Natural killer cell treated with Interleukin-12 subunit alpha and Interleukin-12 subunit beta and Interleukin-15 and Interleukin-18, amount 100 ng/mL, for 72 hours (primary cell): ENCODE measurements at places on chromosomes 11 and 22.

GRCh38 chr11:44658506-44658850, 68.3 kb upstream of the TSPAN18 start:
- no peak for DNase-seq

- no peak for DNase-seq
Observed at GRCh38 chr11:42571878-42572610, 739.8 kb upstream of the API5 start.

GRCh38 chr11:15965562-15966250, 390.6 kb downstream of the SOX6 start:
- no peak for DNase-seq

GRCh38 chr11:92790366-92790765, 179.1 kb upstream of the MTNR1B start:
- DNase-seq: no peak

GRCh38 chr11:79762279-79762921, 321.6 kb upstream of the TENM4 start:
- DNase-seq: no peak

GRCh38 chr11:18748766-18749365, 22.9 kb upstream of the IGSF22 start:
- no peak for DNase-seq

GRCh38 chr11:72430741-72431570, 3.4 kb downstream of the CLPB start:
- DNase-seq: no peak

GRCh38 chr11:65530157-65530496, 5.2 kb downstream of the SCYL1 start:
- no peak for DNase-seq

- DNase-seq: no peak
Observed at GRCh38 chr22:48276994-48277867, 1514.8 kb downstream of the TBC1D22A start.

GRCh38 chr11:5547982-5548381, 358 bp downstream of the OR52H1 start:
- no peak for DNase-seq

DNA sequence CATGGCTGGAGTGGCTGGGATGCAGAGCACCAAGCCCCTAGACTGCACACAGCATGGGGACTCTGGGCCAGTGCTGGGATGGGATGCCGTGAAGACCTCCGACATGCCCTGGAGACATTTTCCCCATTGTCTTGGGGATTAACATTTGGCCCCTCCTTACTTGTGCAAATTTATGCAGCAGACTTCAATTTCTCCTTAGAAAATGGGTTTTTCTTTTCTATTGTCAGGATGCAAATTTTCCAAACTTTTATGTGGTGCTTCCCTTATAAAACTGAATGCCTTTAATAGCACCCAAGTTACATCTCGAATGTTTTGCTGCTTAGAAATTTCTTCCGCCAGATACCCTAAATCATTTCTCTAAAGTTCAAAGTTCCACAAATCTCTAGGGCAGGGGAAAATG, 29.2 kb downstream of the RSF1 start:
- DNase-seq: no peak

DNA sequence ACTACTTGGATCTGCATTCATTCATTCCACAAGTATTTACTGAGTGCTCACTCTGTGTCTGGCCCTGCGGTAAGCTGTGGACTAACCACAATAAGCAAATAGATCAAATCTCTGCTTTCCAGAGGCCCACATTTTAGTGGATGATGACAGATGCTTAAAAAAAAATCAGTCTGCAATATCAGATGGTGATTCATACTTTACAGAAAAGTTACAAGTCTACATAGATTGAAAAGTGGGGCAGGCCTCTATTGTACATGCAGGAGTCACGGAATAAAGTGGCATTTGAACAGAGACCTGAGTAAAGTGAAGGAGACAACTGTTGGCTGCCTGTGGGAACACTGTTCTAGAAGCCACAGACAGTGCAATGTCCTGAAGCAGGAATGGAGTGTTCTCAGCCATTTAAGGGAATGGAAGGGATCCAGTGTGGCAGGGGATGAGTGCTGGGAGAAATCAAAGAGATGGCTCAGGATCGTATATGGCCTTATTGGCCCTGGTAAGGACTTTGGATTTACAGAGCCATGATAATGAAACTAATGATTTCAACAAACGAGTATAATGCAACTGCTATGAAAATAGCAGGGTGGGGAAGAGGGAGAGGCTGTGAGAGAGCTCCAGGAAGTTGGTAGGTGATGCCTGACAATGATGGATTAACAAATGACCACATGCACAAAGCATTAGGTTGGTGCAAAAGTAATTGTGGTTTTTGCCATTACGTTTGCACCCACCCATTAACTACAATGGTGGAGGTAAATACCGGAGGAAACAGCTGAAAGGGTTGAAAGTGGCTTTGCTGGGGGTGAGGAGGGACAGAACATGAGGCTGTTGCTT, 31.1 kb downstream of the TMEM45B start:
- DNase-seq: no peak

DNA sequence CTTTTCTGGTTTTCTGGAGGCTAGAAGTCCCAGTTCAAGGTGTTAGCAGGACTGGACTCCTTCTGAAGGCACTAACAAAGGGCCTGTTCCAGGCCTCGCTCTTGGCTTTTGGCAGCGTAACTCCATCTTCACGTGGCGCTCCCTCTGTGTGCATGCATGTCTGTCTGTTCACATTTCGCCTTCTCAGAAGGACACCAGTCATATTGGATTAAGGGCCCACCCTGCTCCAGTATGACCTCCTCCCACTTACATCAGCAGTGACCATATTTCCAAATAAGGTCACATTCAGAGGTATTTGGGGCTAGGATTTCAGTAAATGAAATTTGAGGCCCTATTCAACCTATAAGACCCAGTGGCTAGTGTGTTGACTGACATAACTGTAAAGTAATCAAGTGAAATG, 20.0 kb downstream of the APLP2 start:
- DNase-seq: no peak

- peak; percentile 75 for DNase-seq
Observed at GRCh38 chr11:1574238-1574932, 2.3 kb upstream of the DUSP8 start.

DNA sequence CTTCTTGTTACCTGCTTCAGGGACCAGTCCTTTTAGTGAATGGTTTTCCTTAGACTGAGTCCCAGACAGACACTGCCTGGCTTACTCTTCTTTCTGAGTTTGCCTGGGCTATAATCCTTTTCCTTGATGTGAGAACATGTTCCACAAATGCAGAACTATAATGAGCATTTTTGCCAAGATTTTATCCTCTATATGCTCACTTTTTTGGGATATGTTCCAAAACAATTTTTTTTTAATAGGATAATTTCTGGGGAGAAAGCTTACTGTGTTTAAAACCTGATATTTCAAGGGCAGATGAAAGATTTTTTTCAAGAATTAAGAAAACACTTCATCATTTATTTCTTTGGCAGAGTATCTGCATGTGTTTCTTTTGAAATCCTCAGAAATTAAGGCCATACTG, 110.0 kb upstream of the TENM4 start:
- DNase-seq: no peak

DNA sequence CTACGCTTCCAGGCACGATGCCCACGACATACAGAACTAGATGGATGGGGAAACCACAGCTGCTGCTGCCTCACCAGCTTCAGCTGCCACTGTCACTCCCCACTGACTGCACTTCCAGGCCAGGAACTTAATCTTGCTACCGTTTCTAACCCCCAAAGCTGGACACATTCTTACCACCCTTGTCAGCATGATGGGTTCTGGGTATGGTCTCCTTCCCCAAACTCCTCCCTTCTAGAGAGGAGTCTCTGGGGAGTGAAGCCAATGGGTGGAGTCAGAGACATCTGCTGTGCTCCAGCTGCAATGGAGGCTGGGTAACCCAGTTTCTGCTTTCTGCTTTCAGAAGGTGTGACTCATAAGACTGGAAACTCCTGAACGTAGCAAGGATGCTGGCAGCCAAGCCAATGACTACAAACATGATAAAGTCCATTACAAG, 87.0 kb upstream of the THY1 start:
- DNase-seq: no peak

- DNase-seq: no peak
Observed at GRCh38 chr22:43404673-43405385, 7.0 kb upstream of the MPPED1 start.

- no peak for DNase-seq
Observed at GRCh38 chr11:75700940-75701339, 16.7 kb upstream of the MOGAT2 start.

DNA sequence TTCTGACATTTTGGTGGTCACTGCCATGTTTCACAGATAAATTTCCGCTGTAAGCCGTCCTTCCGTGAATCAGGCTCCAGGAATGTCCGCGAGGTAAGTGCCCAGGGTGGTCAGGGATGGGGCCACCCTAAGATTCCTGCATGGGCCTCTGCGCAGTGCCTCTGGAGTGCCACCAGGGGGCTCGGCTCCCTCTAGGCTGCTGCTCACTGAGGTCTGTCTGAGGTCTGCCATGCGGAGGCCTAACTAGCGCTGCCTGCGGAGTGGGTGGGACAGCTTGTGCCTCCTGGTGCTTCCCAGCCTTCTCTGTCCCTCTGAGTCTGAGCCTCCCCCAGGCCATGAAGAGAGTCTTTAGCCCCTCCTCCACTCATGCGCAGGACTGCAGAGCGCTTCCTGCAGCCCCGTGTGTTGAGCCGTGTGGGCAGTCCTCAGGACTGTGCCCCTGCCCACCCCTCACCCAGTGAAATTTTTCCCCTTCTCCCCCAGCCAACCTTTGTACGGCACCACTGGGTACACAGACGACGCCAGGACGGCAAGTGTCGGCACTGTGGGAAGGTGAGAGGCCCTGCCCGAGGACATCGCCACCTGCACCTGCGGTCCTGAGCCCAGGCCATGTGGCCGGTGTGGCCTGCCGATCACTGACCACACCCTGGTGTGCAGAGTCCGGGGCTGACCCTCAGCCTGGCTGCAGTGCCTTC, 11.9 kb upstream of the MDK start:
- no peak for DNase-seq

GRCh38 chr11:86355256-86355655, 19.4 kb upstream of the CCDC81 start:
- no peak for DNase-seq

GRCh38 chr11:65727865-65728264, 7.3 kb upstream of the RNASEH2C start:
- no peak for DNase-seq

DNA sequence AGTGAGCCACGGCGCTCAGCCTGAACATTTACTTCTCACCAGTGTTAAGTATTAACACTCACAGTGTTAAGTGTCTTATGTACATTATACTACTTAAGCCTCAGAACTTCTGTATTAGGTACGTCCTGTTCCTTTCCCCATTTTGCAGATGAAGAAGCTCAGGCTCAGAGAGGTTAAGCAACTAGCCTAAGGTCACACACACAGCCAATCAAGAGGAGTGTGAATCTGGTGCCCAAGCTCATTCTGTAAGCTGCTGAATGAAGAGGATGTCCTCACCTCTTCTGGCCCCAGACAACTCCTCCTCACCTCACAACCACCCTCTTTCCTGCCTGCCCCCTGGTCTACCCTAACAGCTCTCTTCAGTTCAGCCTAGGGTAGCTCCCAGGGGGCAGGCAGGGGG, 29.9 kb downstream of the CREB3L1 start:
- peak; percentile 47 for DNase-seq

DNA sequence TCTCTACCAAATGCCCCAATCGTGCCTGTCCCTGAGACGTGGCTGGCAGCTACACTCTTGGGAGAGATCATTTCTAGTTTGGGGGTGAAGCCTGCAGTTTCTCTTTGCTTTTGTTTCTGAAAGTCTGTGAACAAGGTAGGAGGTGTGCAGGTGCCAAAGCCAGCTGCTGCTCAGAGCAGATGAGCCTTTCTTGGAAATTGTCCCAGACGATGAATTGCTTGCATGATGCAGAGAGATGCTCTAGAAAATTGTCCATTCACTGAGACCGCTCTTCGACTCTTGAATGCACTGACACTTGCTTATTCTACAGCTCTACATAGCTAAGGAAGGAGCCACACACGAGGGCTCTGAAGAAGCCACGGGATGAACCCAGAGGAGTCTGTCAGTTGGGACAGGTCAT, 225.6 kb upstream of the E2F8 start:
- DNase-seq: no peak
